ENCODE measurements at places on chromosomes 4 and X.

DNA sequence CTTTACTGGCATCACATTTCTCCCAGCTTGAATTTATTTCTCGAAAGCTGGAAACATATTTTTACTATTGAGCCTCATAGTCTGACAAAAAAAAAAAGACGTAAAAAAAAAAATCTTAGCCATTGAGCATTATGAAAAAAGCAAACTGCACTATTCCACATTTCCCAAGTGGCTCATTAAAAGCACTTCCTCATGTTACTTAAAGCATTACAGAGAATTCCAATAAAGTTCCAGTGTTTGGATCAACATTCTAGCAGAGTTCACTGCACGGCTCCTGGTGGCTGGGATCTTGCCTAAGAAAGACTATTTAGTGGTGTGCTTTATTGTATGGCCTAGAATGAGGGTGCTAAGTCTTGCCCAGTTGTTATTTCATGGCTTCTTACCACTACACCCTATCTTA is 476.2 kb downstream of the PPARGC1A start:
- DNase-seq: no peak

- peak; percentile 46 for DNase-seq
These were observed 43.8 kb upstream of the GPR173 start for GRCh38 chrX:53004811-53005210.

GRCh38 chr4:174099712-174100111 is 183.8 kb downstream of the FBXO8 start:
- DNase-seq: no peak

DNA sequence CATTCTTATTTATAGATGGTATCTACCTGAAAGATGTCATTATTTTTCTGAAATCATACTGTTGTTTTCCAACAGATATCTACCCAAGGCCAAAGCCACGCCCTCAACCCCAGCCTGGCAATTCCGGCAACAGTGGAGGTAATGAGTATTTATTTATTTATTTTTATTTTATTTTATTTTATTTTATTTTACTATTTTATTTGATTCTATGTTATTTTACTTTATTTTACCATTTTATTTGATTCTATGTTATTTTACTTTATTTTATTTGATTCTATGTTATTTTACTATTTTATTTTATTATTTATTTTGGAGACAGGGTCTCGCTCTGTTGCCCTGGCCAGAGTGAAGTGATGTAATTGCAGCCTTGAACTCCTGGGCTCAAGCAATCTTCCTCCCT is 37.7 kb downstream of the XG start:
- no peak for DNase-seq

GRCh38 chr4:121228848-121229247 is 64.7 kb upstream of the TNIP3 start:
- peak; percentile 20 for DNase-seq

GRCh38 chr4:36172656-36173055 is 71.7 kb downstream of the ARAP2 start:
- DNase-seq: no peak

DNA sequence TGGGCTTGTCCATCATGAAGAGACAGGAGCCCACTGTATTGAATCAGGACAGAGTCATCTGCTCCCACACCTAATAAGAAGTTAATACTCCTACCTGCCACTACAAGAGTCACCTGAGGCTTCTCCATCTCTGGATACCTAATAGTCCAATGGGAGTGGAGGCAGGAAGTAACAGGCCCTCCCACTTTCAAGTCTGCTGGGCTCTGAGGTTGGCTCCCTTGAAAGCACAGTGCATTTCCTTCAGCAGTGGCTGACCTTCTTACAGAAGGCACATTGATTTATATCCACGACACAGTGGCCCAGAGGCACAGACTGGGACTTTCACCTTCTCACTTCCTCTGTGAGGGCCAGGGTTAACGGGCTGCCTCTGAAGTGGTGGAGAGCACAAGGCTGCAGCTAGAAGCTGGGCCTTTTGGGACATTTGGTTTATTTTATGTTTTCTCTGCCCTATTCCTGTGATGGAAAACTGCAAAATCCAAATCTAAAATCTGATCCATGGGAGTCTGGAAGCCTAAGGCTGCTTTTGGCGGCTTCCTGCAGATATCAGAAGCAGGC is 38.1 kb downstream of the FRG2 start:
- DNase-seq: no peak
